GM12892 (cell line): ENCODE measurements at places on chromosomes 7 and 10.

- DNase-seq = no peak
Measured at GRCh38 chr10:80996615-80997193, 459.0 kb downstream of the SH2D4B start.

DNA sequence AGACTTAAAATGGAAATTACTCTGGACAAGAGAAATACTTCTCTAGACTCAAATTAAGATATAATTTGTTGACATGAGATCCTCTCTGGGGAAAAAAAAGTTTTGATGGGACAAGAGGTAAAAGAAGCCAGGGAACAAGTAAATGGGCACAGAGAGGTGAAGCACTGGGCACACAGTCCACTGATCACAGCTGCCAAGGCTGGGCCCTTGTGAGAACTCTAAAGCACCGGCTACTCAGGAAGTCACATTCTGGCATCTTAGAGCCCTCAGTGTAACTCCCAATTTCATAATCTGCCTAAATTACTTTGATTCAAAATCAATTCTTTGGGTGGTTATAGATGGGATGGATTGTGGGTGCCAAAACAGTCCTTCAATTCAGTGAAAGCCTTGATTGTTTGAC is 123.2 kb upstream of the CACNA2D1 start:
- no peak for DNase-seq

DNA sequence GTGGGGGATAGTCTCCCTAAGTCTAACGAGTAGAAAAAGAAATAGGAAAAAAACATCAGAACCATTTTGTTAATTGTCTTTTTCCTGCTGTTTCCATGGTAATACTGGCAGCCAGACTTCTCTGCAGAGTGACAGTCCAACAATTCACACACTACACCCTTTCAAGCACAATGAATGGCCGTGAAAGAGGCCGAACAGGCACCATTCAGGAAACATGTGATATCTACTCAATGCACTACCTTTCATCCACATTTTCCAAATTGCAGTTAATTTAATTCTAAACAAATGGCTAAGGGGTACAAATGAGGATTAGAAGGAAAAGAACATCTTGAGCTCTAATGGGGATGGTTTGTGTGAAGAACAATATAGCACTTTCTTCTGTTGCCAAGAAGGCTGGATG is 358.5 kb upstream of the ANKRD30A start:
- no peak for DNase-seq

GRCh38 chr7:25303281-25304181 is 75.2 kb upstream of the NPVF start:
- no peak for DNase-seq

GRCh38 chr10:122461729-122462532 is 578 bp downstream of the HTRA1 start:
- no peak for DNase-seq

GRCh38 chr7:97733276-97734161 is 1.6 kb downstream of the TAC1 start:
- DNase-seq = no peak

GRCh38 chr10:73584737-73585136 is 6.4 kb downstream of the USP54 start:
- no peak for DNase-seq
